ENCODE measurements at places on chromosomes 5 and 9.

- no peak for DNase-seq
Measured at GRCh38 chr5:38905516-38905915, 59.7 kb downstream of the OSMR start.

- DNase-seq, result peak; percentile 56
Measured at GRCh38 chr5:52864884-52865283, 77.2 kb downstream of the ITGA1 start.

DNA sequence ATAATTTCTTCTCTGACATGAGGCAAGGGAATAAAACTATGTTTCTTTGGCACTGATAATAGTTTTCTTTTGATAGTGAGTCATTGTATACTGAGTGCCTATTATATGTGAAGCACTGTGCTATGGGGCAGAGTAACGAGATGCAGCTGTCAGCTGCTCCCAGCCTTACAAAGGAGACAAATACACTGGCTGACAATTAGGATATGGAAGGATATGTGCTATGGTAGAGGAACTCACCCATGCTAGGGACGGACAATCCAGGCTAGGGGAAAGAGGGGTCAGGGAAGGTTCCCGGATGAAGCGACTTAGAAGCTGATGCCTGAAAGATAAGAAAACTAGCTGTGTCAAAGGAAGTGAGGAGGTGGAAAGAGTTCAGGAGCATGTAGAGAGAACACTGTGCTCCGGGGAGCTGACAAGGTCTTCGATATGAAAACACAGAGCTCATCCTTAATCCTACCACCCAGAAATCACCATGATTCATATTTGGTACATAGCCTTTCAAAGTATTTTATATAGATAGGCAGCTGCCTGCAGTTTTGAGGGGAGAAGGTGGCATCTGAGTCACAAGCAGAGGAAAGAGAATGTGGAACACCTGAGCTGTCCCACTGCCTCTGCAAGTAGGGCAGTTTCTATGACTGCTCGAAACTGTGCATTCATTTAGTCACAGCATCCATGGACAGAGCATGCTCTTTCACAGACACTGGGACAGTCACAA is 12.1 kb downstream of the BSPRY start:
- DNase-seq, result peak; percentile 38

GRCh38 chr5:112106878-112107277 is 312.2 kb downstream of the EPB41L4A start:
- no peak for DNase-seq

DNA sequence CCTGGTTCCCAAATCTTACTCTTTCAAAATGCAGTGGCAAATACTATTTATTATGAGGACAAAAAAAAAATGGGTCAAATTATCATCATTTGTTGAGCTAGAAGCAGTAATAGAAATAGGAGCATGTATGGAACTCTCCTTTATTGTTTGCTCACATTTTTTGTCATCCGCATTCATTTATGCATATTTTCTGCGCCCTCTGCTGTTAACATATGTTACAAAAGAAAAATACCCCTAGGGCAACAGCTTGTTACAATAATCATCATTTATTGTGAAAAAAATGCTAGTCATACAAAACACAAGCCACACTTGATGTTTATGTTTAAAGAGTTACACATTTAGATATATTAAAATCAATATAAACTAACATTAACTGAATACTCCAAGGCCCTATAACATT is 328.2 kb downstream of the TUSC1 start:
- DNase-seq, result no peak

DNA sequence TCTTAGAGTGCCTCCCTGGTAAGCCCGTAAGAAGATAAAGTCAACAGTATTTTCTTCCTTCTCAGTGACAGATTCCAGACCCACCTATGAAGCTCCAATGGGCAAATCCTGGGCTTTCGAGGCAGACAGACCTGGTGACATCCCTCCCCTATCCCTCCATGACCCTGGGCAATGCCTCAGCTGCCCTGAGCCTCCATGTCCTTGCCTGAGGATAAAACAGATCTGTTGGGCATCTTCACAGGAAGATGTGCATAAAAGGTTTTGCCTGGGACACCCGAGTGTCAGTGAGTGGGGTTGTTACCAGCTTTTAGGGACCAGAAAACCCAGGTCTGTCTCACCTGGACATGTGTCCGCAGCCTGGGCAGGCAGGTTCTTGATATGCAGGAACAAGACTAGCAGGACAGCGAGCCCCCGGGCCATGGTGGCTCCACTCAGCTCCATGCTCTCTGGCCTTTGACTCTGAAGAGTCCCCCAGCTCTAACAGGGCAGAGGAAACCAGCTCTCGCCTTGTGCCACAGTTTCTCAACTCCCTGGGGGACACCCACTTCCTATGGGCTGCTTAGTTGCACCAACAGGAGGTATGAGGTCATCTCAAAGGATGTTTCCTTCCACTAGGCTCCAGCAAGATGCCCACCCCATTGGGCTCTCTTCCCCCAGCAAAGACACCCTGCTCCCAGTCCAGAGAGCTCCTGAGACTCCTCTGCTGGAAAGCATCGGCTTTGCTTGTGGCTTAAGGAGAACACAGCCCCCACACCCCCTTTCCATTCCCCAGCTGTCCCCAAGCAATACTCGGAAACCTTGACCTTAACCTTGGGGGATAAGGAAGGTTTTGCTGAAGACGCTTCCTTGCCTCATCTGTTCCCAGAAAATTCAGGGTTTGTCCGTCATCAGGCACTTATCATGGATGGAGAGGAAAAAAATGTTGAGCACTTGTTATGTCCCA is at the start of gene FCN1:
Gene FCN1, minus strand, starts transcription at position 482 of the 943 bp plus-strand sequence. Its CDS starts 41 bp downstream, at position 441.
- no peak for DNase-seq

- no peak for DNase-seq
Measured at GRCh38 chr5:174687503-174687902, 36.9 kb upstream of the MSX2 start.

DNA sequence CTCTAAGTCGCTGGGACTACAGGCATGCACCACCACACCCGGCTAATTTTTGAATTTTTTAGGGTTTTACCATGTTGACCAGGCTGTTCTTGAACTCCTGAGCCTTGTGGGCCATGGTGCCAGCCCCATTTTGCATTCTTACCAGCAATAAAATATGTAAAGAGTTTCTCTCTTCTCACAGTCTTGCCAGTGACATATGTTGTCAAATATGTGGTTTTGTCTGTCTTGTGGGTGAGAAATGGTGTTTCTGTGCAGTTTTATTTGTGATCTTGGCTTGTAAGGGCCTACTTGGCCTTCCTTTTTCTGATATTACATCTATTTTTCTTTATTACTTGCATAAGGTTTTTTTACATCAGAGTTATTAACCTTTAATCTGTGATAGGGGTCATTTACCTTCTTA is 47.1 kb downstream of the SPIN1 start:
- DNase-seq, result no peak

DNA sequence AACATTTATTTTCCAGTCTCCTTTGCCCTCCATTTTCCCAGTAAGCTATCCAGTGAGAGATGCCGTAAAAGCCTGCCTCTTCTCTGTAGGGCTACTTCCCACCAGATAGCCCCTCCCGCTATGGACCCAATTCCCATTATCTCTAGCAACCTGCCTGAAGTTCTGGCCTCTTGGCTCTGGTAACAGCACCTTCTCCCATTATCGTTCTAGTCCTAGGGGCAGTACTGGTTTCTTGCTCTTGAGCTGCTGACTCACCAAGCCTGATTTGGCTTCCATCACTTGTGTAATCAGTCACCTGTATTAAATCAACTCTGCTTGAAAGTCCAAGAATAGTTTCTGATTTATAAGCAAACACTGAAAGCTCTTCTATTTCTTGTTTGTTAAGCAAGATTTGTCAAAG is 42.8 kb upstream of the PARP8 start:
- DNase-seq, result no peak

DNA sequence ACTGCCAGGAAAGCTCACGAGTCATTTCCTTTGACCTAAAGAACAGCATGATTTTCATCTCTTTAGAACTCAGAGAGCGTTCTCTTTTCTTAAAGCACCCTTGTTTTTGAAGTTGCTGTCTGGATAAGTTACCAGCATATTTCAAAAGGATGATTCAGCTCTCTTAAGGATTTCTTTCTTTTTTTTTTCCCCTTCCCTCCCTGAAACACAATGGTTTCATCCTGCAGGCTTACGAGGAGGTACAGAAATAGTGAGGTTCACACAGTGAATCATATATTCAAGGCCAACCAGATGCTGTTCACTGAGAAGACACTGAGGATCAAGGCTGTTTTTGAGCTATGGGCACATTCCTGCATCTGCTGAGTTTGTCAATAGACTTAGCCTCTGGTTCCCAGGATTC is 257.2 kb downstream of the KIF4B start:
- DNase-seq, result no peak

DNA sequence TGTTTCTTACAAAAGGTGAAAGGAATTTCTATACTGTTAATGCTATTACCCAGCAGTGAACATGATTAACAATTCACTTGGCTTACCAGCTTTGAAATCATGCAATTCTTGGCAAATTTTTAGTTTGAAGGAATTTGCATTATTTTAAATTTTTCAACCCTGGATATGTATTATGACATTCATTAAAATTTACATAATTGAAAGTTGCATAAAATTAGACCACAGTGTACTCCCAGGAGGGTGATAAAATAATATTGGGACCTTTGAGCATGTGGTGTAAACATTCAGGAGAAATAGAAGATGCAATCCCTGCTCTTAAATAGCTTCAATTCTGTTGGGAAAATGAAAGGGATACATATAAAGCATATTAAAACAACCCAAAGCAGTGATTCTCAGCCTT is 412.2 kb upstream of the SGCD start:
- no peak for DNase-seq

DNA sequence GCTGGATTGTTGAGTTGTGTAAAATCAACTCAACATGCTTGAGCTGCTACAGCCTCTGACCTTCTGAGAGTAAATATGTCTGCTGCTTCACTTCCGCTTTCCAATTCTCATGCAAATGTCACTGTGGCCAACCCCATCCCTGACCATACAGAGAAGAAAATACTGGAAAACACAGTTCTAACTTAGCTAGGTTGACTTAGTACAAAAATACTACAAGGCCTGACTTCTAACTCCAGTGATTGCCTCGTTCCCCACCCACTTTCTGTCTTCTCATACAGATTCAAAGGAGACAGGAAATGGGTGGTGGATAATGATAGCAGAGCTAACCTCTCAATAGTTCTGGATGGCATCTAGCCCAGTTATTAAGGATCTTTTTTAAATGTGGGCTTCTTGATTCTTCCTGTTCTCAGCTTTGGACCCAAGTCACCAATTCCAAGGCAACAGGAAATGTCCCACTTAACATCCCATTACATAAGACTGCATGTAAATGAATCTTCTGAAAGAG is 226.6 kb upstream of the SLC24A2 start:
- DNase-seq, result no peak
